ENCODE measurements at places on chromosomes 16 and 17. TPM values are rescaled to one million over a fixed set of nuclear protein-coding genes. Genes with fewer than 3 reads are reported as not detected.

HP gene
- 4.7 TPM for total RNA-seq

TBC1D3K gene
- total RNA-seq: not detected

DNASE1L2 gene
- 0.74 TPM for total RNA-seq

ZPBP2 gene
- total RNA-seq: not detected

TMEM114 gene
- total RNA-seq: not detected

WFDC1 gene
- total RNA-seq: 12.0 TPM

CES3 gene
- total RNA-seq: 0.98 TPM

MYH1 gene
- total RNA-seq: not detected

IL34 gene
- 6.1 TPM for total RNA-seq

ZSCAN10 gene
- total RNA-seq: not detected

FBXW10B gene
- 6.9 TPM for total RNA-seq

NPB gene
- total RNA-seq: 4.7 TPM

CHTF8 gene
- total RNA-seq: 59.4 TPM

ENPP7 gene
- total RNA-seq: not detected

MFAP4 gene
- 205 TPM for total RNA-seq

GALK1 gene
- 18.4 TPM for total RNA-seq

GAS2L2 gene
- total RNA-seq: not detected

SNAI3 gene
- total RNA-seq: not detected

PPY gene
- total RNA-seq: not detected

ST6GALNAC1 gene
- total RNA-seq: 4.4 TPM

MRPL12 gene
- 77.3 TPM for total RNA-seq

SLC13A2 gene
- total RNA-seq: not detected

DYNLRB2 gene
- not detected for total RNA-seq

MRPS34 gene
- 89.6 TPM for total RNA-seq

CLDN7 gene
- 75.9 TPM for total RNA-seq

KRT31 gene
- not detected for total RNA-seq

VTN gene
- 2.7 TPM for total RNA-seq

EXOC3L1 gene
- total RNA-seq: 2.5 TPM

ITPRIPL2 gene
- total RNA-seq: 71.2 TPM

SMG6 gene
- 46.2 TPM for total RNA-seq

ELP5 gene
- 30.9 TPM for total RNA-seq

MMP25 gene
- 0.25 TPM for total RNA-seq

TEKT5 gene
- not detected for total RNA-seq

CLDN6 gene
- total RNA-seq: not detected

C17orf113 gene
- total RNA-seq: 0.49 TPM

UMOD gene
- total RNA-seq: not detected

CLEC19A gene
- total RNA-seq: not detected

ERN1 gene
- 31.4 TPM for total RNA-seq

CCL7 gene
- not detected for total RNA-seq

GGA3 gene
- total RNA-seq: 36.8 TPM

GDPD3 gene
- 6.9 TPM for total RNA-seq

NPLOC4 gene
- total RNA-seq: 68.3 TPM

HS3ST6 gene
- total RNA-seq: 4.4 TPM

CDYL2 gene
- 2.9 TPM for total RNA-seq

DPEP2 gene
- 2.0 TPM for total RNA-seq

DHRS7B gene
- total RNA-seq: 31.7 TPM

VEZF1 gene
- 86.2 TPM for total RNA-seq

KRT25 gene
- total RNA-seq: not detected

All from vagina (tissue), 2 donors.